ENCODE measurements at places on chromosomes 2 and 18. TPM values are rescaled to one million over a fixed set of nuclear protein-coding genes. Genes with fewer than 3 reads are reported as not detected.

DNA sequence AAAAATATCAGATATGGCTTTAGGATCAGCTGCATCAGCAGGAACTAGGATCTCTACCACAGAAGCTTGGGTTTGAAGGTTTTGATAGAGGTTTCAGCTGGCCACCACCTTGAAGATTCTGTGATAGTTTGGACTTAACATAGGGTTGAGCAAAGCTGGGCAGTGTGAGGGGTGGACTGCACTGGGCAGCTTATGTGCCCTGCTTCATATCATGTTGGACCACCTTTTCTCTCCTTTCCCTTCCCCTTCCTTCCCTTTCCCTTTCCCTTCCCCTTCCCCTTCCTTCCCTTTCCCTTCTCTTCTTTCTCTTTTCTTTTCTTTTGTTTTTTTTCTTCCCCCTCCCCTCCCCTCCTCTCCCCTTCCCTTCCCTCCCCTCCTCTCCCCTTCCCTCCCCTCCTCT is 196.3 kb upstream of the CXCR4 start:
- no peak for DNase-seq

DNA sequence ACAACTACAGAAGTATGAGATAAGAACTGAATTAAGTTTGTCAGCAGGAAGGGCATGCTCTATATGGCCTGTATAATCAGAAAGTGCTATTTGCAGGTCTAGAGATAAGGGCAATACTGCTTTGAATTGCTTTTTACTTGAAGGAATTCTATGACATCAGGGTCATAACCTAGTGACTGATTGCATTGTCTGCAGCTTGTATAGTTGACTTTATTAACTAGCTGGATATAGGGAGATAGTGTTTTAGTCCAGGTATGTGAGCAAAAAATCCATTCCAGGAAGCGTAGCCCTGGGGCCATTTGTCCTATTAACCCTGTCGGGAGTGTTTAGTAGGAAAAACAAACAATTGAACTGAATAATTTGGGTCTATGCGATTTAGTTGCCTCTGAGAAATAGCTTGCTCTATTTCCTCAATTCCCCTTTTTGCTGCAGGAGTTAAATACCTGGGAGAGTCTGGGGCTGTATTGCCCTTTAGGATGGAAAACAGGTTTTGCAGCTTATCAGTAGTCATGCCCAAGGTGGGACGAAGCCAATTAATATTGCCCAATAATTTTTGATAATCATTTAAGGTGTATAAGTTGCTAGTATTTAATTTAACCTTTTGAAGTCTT is 30.0 kb downstream of the HTR2B start:
- DNase-seq = no peak

DNA sequence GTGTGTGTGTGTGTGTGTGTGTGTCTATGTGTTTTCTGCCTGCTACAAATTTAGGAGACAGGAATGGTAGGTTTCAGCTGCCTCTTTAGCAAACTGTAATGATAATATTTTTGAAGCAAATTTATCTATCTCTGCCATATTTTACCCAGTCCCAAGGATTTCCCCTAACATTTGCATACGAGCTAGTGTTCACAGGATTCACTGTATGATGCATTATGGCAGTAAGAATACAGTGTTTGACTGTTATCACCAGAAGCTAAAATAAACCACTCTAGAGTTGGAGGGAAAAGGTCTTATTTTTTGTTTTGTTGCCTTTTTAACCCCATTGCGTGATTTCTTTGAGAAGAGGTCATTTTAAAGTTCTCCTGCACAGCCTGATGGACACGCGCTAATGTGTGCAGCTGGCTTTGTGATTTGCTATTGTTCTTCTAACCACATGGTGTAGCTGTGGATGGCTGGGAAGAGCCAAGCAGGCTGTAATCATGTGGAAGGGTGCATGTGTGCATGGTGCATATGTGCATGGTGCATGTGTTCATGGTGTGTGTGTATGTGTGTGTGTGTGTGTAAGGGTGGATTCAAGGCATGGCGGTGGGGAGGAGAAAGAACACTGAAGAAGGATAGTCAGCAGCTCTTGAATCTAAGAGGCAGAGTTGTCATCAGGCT is 62.4 kb downstream of the PLB1 start:
- DNase-seq = no peak

GRCh38 chr2:158546412-158547144 is 89.8 kb downstream of the PKP4 start:
- DNase-seq = no peak

- DNase-seq = no peak
These were observed 231.7 kb upstream of the LYPD1 start for GRCh38 chr2:132901661-132902060.

DNA sequence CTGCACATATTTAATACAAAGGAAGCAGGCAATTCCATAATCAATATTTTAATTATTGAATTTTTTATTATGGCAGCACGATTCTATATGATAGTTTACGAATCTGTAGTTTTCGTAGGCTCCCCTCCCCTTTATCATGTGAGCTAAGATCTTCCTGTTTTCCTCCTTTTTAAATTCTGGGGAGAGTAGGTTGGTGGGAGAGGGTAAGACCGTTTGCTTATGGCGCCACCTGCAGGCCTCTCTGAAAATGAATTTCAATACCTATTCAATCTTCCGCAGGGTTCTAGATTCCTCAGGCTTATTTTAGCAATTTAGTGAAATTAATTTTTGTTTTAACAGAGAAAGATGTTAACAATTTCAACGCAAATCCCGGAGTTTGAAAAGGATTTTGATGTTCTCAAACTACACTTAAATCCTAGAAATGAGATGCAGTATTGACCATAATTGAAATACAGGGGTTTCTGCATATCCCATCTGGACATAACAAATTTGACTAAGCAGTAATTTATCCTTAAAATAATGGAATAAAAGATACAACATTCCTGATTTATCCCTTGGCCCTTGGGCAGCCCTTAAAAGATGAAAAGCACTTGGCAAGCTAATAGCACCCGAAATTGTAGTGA is 12.8 kb upstream of the GBX2 start:
- peak; percentile 41 for DNase-seq

DNA sequence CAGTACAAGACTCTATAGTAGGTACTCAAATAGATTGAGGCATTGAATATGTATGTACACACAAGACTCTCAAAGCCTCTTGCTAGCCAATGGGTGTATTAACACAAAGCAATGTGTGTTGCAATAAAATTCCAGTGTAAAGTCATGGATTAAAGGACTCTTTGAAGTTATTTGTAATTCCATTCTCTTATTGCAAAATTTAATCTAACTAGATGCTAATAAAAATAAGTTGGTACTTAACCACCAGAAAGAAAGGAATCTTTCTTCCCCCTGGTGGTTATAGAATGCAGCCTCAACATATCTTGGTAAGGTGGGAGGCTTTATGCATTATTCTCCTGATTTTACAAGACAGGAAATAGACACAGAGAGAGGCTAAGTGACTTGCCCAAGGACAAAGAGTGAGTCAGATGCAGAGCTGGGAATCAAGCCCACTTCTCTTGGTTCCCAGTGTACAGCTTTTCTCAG is 18.0 kb downstream of the LRP1B start:
- DNase-seq = peak; percentile 94

- peak; percentile 41 for DNase-seq
These were observed 105.4 kb upstream of the MMADHC start for GRCh38 chr2:149692961-149693396.

DNA sequence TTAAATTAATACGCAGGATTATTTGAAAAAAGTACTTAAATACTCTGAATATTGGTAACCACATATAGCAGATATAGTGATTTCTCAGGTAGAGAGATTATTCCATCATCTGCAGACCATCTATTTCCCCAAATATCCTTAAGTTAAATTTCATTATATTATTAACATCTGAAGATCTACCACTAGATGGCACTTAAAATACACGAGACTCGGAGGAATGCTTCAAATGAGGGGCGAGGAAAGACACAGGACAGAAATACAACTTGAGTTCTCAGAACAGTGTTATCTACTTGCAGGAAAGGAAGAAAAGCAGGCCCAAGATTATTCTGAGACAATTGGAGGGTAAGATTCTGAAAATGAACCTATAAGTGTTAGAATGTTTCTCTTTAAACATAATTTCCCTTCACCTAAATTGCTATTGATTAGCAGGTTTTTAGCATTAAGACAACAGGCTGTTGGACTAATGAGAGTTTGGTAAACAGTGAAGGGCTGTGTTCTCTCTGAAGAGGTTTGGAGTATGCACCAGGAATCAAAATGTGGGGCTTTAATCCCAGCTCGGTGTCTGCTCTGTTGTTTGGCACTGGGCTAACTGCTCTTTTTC is 76.9 kb upstream of the GCFC2 start:
- peak; percentile 27 for DNase-seq

DNA sequence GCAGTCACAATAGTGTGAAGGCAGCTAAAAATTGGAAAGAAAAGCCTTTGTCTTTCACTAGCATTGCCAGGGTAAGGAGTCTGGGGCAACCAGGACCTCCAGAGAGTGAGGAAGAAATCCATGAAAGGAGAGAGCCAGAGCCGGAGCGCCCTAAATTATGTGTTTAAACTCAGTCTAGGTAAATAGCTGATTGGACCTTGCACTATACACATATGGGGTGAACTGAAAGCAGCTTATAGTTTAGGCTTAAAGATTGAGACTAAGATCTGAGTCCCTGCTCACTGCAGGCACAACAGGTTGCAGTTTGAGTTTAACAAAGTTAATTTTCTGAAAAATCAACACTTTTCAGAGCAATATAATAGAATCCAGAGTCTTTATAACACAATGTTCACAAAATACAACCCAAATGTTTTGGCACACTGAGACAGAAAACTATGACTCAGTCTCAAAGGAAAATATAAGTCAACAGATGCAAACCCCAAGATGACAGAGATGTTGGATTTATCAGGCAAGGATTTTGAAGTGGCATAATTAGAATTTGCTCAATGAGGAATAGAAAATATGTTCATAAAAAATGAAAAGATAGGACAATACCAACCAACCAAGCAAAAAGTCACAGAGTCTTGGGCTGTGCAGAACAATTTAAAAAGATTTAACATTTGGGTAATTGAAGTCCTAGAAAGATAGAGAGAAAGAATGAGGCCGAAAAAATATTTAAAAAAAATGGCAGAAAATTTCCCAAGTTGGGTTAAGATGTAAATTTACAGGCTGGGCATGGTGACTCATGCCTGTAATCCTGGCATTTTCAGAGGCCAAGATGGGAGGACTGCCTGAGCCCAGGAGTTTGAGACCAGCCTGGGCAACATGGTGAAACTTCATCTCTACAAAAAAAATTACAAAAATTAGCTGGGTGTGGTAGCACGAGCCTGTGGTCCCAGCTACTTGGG is 39.6 kb downstream of the DOK1 start:
- DNase-seq = no peak

DNA sequence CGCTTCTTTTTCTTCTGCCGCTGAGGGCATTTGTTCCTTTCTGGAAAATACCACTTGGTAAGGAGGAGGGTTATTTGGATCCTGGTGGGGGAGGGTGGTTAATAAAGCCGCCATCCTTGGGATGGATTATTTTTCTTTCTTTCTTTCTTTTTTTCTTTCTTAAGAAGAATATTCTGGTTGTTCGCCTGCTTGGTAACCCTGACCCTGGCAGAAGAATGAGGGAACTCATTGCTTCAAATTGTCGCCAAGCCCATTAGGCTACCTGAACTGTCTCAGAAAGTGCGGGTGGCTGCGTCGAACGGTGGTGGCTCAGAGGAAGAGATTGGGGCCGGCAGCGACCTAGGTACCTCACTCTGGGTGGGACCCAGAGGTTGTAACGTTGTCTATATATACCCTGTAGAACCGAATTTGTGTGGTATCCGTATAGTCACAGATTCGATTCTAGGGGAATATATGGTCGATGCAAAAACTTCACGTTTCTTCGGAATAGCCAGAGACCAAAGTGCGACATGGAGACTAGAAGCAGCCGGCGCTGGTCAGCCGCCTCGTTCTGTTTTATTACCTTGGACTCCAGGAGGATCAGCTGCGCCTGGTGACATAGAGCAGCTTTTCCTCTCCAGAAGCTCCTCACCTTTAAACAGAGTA is 1.3 kb upstream of the HOXD4 start:
- DNase-seq = no peak

- no peak for DNase-seq
These were observed 79.2 kb downstream of the LIMS1 start for GRCh38 chr2:108613261-108614042.

DNA sequence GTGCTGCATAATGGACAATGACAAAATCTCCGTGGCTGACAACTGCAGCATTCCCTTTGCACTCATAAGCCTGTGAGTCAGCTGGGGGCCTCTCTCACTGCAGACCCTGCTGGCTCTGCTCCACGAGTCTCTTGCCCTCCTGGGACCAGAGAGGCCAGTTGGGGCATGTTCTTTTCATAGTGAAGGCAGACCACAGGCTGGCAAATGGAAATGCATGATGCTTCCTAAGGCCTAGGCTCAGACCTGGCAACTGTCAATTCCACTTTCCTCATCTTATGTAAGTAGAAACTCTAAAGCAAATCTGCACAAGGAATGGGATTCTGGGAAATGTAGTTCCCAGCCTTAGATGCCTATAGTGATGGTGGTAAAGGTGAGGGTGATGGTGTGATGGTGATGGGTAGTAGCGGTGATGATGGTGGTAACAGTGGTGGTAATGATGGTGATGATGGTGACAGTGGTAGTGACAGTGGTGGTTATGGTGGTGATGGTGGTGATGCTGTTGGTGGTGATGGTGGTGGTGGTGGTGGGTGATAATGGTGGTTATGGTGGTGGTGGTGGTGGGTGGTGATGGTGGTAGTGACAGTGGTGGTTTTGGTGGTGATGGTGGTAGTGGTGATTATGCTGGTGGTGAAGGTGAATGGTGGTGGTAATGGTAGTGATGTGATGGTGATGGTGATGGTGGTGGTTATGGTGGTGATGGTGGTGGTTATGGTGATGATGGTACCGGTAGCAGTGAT is 185.8 kb upstream of the ARL4C start:
- peak; percentile 63 for DNase-seq

GRCh38 chr2:219460424-219460926 is 25.8 kb downstream of the SPEG start:
- DNase-seq = peak; percentile 84

GRCh38 chr2:107569496-107569895 is 257.2 kb upstream of the RGPD4 start:
- peak; percentile 34 for DNase-seq

- DNase-seq = no peak
These were observed 61.3 kb upstream of the CHMP1B start for GRCh38 chr18:11789716-11790510.

GRCh38 chr2:65727381-65727780 is 295.0 kb upstream of the SPRED2 start:
- no peak for DNase-seq

The PLEKHB2 gene
- total RNA-seq = 100 TPM

The HMSD gene
- 1.0 TPM for total RNA-seq

The ITGB6 gene
- total RNA-seq = 7.6 TPM
